Cortex of kidney (tissue), 1 donor: ENCODE measurements at places on chromosomes 13 and 19.

DNA sequence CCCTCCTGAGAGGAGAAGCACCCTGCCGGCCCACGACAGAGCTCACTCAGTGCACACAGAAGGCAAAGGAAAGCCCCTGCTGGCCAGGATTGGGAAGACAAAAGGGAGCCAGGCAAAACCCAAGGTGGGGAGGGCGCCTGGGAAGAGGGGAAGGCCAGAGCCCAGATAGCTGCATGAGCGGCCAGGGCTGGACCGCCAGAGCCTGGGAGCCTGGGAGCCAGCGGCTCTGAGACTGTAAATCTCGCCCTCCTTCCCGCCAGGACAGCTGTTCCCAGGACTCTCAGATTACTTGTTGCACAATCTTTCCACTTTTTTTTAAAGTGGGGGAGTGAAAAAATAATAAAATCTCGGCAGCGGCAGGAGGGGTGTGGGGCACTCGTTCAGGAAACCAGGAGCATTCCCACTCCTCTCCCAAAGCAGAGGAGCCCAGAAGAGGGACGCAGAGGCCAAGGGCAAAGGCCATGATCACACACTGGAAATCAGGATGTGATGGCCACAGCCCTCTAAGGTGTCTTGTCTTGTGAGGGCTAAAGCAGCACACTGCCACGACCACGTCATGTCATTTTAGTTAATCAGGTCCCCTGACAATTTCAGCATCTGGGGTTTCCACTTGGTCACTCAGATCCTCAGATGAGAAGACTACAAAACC, 19.6 kb upstream of the EPHX3 start:
- no peak for DNase-seq

GRCh38 chr13:102870677-102871415, 25.0 kb downstream of the ERCC5 start:
- no peak for DNase-seq

DNA sequence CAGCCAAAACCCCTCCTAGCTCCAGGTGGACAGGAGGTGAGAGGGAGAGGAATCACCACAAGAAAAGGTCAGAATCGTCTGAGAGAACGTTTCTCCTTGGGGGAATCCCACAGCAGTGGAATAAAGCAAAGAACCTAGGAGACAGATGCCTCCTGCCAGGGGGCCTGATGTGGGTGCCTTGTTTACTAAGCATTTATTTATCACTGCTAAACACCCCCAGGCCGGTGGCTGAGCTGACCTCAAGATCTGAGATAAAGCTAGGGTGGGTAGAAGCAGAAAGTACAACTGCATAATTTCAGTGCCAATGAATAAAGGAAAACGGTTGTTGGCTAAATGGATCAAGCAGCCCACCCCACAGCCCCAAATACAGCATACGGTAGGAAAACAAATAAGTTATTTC, 33.9 kb upstream of the ATP11A start:
- DNase-seq: no peak

DNA sequence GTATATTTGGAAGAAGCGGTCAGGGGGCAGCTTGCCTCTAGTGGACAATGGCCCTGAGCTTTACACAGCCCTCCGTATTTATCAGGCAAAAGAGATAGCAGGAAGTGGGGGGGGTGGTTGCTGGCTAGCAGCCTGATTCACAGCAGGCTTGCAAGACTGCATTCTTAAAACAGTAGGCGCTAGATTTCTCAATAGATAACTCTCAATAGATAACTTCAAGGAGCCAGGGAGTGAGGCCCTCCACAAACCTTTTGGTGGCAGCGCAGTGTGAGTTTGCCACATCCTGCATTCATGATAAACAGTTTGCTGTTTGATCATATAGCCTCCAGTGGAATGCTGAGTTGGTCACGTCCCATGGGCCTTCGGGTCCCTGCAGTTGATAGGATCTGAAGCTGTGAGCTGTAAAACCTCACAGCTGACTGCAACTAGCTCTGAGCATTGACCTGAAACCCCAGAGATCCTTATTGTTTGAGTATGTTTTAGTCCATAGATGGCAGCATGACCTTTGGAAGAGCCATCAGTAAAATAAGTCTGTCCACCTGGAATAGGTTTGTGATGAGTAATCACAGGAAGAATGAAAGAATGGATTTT, 12.2 kb downstream of the FPR3 start:
- no peak for DNase-seq

DNA sequence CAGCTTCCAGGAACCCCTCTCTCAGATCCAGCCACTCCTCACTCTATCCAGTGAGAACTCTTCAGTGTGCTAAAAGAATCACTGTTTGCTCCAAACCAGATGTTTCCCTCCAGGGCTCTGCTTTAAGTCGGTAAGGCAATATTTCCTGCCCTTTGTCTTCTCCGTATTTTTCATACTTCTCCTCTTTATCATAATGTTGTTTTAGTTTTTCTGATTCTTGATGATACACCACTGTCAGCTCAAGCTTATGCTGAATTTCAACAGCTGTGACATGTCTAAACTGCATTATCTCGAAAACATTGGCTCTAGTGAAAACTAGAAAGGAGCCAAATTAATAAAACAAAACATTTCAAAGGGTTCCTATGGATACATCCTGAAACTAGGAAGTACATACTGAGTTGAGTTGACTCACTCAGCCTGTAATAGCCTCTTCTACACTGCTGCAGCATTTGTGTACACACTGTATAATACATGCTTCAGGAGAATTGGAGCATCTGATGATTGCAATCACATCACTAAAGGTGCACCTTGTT, 39.8 kb downstream of the GPR180 start:
- no peak for DNase-seq

DNA sequence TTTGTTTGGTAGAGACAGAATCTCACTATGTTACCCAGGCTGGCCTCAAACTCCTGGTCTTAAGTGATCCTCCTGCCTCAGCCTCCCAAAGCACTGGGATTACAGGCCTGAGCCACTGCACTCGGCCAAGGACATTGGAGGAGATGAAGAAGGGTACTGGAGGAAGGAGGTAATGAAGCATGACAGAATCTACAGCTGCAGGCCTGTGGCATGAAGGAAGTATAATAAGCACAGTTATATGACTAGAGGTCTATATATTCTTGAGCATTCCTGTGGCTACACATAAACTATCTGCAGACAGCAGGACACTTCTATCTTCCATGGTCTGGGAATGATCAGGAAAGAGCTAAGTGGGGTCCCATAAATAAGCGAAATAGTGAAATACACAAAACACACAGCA, 18.2 kb downstream of the ZNF565 start:
- no peak for DNase-seq

DNA sequence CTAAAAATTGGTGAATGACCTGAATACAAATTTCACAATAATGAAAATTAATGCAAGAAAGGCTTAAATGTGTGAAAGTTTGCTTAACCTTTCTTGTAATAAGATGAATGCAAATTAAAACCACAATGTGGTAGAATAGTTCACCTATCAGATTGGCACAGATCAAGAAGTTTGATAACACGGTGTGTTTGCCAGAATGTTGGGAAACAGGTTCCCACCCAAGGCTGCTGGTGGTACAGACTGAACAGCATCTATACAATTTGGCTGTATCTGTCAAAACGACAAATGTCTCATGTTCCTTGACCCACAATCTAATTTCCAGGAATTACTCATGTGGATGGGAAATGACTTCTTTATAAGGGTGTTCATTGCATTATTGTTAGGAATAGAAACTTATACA, 8.6 kb upstream of the IRS2 start:
- DNase-seq: no peak

GRCh38 chr13:50615234-50615633, 228.3 kb downstream of the DLEU7 start:
- DNase-seq: no peak

GRCh38 chr19:30887042-30887441, 462.2 kb downstream of the TSHZ3 start:
- DNase-seq: no peak

DNA sequence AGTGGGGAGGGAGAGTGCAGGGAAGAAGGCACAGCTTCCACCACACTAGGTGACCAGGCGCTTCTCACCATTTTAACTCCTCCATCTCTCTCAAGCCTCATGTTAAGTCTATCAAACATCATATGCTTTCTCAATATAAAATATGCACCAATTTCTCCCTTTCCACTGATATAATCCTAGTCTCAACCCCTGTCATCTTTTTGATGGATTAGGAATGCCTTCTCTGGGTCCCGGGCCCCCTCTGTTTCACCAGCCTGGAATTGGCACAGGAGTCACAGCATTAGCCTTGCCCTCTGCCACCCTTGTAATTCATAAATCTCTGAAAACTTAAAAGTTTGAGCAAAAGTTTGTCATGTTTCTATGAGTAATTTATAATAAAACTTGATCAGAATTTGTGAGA, at the start of gene ZSCAN4:
ZSCAN4 (plus strand) TSS at position 301 of the 400 bp plus-strand sequence. CDS start 7,211 bp downstream, outside the sequence.
- no peak for DNase-seq

- no peak for DNase-seq
Observed at GRCh38 chr19:15418231-15418578, 583 bp downstream of the AKAP8L start.

DNA sequence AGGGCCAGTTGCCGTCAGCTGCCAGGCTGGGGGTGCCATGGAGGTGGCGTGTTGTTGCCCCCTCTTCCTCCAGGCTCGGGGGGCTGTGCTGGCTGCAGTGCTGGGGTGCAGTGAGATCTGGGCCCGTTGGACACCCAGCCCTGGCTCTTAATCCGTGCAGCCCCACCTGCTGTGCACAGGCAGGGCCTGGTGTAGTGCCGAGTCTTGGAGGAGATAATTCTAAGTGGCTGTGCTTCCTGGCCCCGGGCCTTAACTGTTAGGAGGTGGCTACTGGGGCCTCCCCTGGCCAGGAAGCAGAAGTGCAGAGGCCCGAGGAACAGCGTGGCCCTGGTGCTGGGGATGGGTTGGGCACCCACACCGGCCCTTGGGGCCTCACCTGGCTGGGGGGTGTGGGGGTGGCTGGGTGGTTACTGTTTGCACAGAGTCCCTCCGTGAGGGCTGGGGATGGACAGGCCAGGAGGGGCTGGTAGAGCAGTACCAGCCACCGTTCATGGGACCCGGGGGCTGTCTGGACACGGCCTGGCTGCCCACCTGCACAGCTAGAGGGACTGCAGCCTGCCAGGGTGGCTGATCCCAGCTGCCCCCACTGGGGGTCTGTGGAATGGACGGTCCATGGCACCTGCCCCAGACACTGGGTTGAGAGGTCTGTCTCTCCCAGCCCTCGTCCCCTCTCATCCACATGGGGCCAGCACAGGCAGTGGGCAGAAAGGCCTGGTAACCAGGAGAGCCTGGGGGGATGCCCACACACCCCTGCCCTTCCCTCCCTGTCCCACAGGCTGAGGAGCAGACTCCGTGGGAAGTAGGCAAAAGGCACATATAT, 3.3 kb downstream of the GPX4 start:
- no peak for DNase-seq

- no peak for DNase-seq
Observed at GRCh38 chr13:49679246-49679645, 12.0 kb downstream of the EBPL start.
